Stomach (tissue), 19 donors: ENCODE measurements at places on chromosomes 2 and 18. TPM values are rescaled to one million over a fixed set of nuclear protein-coding genes. Genes with fewer than 3 reads are reported as not detected.

- DNase-seq: no peak
These were observed 35.2 kb downstream of the METTL4 start for GRCh38 chr18:2536063-2536462.

DNA sequence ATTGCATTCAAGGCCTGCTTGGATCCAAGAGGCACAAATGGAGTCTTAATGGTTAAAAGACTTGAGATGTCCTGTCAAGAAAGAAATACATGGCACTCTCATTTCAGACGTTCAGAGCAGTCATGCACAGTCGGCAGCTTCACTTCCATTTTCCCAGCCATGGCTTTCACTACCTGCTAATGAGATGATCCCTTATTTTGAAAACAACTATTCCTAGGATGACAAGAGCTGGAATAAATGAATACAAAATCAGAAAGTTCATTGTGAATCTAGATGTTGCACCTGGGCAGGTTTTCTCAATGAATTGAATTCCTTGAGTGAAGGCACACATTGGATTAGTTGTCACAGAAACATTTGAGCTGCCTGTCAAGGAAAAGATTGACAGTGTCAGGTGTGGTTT is 25.7 kb downstream of the ABCG5 start:
- no peak for DNase-seq

DNA sequence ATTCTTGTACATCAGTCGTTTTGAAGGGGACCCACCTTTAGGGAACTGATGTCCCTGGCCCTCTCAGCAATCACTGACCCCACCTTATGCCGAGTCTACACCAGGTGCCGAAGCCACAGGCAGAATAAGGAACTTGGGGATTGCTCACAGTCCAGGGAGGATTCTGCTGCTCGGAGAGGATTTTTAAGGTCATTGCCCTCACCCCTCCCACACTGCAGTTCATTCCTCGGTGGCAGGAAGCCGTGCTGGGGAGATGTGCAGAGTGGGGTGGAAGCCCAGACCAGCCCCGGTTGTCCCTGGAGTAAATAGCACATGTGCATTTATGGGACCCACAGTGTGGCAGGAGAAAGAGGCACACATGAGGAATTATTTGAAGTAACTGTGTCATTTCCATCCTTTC is 50.4 kb downstream of the PLB1 start:
- DNase-seq: no peak

DNA sequence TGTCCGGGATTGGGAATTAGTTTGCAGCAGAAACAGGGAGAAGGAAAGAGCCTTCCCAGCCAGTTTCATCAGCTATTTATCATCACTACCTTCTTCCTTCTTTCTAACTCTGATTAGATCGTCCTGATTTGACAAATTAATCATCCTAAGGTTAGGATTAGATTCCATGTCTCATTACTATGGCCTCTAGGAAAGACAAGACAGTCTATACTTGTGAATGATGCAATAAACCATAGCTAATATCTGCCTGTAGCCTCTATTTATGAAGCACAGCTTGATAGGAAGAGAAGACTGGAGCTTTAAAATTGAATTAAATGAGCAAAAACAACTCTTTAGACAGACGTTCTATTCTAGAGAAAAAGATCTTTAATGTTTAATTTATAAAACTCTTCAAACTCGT is 25.2 kb upstream of the FRZB start:
- no peak for DNase-seq

The SPHKAP gene
- total RNA-seq: not detected

The TMEM198 gene
- not detected for total RNA-seq

The LYG2 gene
- total RNA-seq: not detected
